ENCODE measurements at places on chromosomes 3 and 15.
A peak's percentile ranks its signal among the peaks of the same experiment; 100 is the strongest.

DNA sequence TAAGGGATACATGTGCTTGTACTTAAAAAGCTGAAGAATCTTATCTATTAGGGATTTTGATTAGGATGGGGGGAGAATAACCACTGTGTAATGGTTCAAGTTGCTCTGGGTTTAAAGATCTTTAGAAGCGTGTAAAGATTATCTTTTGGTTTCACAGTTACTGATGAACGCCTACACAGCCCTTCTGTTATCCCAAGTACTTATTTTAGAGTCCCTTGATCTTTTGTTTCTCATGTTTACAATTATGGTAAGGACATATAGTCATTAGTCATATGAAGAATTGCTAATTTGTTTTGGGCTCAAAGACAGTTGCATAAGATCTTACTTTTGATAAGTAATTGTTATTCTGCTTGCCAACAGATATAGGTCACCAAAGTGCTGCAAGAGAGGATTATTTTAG lies 160.1 kb downstream of the PLCL2 start:
- no peak for DNase-seq

- no peak for DNase-seq
These were observed 28.6 kb upstream of the WNT5A start for GRCh38 chr3:55515550-55516246.

GRCh38 chr3:38086496-38086895 lies 47.5 kb downstream of the DLEC1 start:
- no peak for DNase-seq

GRCh38 chr15:72472992-72473610 lies 1.0 kb upstream of the ARIH1 start:
- DNase-seq = peak; percentile 41

- peak; percentile 89 for DNase-seq
These were observed 32.3 kb upstream of the AMOTL2 start for GRCh38 chr3:134406331-134407238.

GRCh38 chr3:187261541-187261969 lies 30.0 kb downstream of the MASP1 start:
- no peak for DNase-seq

DNA sequence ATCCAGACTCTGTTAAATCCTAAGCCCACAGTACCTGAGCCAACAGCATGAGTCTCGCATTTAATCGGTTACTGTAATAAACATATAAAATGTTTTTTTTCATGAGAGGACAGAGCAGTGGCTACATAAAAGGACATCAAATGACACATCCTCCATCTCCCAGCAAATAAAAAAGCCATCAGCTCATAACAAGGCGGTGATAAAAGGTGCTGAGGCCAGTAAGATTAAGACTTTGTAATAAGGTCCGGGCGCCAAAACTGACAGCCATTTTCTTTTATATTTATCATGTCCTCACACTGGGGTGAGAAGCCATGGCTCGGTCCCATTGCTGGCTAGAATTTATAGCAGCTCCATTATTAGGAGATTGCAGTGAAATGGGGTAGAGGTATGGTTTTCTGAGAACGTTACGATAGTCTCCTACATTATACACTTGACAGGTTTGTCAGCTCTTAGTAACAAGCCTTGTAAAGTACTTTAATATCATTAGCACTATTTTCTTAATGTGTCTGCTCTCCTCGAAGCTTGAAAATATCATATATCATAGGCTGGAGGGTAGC lies 977.8 kb upstream of the NR2F2 start:
- no peak for DNase-seq

- DNase-seq = no peak
These were observed 72.0 kb upstream of the HERC1 start for GRCh38 chr15:63905558-63906265.

DNA sequence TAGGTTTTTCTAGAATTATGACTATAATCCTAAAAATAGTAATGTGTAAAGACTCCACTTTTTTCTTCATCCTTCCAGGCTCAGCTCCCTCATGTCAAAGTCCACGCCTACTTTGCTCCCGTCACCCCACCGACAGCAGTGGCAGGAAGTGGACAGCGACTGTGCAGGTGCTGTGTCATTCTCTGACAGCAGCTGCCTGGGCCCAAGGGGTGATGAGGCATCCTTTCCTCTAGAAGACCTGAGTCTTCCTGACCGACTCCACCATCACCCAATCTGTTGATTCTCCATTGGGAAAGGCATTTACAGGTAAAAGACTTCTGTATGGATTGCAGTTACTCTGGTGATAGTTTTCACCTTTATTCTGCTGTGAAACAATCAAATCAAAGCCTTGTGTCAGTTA lies 54.8 kb downstream of the UBP1 start:
- no peak for DNase-seq

- no peak for DNase-seq
These were observed 52.7 kb upstream of the SPATA12 start for GRCh38 chr3:57007521-57008460.

DNA sequence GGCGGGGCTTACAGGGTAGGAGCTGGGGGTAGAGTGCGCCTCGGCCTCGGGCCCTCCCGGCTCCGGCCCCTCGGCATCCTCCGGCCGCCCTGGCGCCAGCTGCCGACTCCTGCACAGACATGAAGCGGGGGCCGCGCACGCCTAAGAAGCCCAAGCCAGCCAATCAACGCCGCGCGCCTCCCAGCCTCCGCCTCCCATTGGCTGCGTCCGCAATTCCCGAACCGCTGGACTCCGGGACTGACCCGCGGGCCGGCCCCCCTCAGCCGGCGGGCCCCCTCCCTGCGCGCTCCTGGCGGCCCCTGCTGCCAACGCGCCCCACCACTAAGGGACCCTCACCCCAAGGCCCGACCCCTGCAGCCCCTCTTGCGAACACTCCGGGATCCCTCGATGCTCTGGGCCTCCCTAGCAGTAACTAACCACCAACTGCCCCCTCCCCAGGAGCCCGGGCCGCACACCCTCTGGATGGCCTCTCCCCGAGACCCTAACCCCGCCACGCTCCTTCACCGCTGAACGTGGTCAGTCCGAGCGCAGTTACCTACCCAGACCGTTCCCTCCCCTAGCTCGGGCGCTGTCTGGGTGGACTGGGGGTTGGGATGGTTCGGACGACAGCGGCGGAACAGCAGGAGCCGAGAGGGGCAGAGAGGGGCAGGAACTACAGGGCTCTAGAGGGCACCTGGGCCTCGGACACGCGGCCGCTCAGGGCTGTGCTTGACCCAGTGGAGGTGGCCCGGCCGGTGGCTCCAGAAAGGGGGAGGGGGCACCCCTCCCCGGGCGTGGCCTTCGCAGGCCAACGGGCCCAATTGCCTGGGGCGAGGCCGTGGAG lies 5.0 kb downstream of the GATA2 start:
- DNase-seq = peak; percentile 40

- DNase-seq = no peak
These were observed 60.0 kb downstream of the CCK start for GRCh38 chr3:42205800-42206514.

GRCh38 chr3:71503525-71504249 lies 79.8 kb downstream of the FOXP1 start:
- DNase-seq = no peak

DNA sequence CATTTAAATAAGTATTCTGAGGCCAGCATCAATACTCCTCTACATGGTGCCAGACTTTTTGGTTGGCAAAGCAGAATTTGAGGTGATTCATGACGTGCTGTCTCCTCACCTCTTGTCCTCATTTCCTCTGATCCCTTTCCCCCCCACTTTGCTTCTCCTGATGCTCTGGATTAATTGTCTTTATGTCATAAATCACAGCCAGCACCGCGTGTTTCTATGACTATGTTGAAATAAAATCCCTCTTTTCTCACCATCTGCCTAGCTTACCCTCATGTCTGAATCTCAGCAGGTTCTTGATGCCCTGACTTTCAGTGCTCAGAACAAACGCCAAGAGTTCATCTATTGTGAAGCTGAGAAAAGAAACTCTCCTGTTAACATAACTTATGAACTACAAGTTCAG lies 19.7 kb upstream of the PTPRG start:
- no peak for DNase-seq

GRCh38 chr15:89822951-89823711 lies 8.5 kb upstream of the ANPEP start:
- no peak for DNase-seq

DNA sequence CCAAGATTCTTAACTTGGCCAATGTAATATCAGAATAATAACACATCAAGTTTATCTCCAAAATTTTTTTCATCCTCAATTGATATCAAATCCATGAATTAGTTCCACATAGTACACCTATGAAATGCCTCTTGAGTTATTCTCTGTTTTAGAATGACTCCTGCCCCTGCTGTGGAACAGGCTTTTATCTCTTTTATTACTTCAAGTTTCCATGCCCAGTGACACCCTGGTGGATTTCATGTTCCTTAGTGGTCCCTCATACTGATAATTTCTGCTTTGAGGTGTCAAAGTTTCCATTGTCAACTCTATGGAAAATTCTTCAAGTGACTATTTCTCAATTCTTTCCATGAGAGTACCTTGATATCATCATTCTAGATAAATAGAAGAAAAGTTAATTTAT lies 24.6 kb downstream of the PLSCR1 start:
- DNase-seq = no peak

DNA sequence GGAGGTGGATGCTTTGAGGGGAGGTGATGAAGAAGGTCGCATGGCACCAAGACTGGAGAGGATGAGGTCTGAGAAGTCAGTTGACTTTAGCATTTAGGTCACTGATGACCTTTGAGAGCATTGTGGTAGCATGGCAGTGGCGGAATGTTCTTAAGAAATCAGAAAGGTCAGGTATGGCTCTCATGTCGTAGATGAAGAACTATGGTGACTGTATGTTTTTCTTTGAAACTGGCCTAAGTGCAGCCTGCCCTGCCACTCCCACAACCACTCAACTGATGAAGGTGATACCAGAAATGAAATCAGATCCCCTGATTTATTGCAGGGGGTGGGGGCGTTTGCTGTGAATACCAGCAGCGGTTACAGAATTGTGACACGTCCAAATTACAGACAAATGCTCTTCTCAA lies 102.6 kb downstream of the ITPR1 start:
- no peak for DNase-seq

DNA sequence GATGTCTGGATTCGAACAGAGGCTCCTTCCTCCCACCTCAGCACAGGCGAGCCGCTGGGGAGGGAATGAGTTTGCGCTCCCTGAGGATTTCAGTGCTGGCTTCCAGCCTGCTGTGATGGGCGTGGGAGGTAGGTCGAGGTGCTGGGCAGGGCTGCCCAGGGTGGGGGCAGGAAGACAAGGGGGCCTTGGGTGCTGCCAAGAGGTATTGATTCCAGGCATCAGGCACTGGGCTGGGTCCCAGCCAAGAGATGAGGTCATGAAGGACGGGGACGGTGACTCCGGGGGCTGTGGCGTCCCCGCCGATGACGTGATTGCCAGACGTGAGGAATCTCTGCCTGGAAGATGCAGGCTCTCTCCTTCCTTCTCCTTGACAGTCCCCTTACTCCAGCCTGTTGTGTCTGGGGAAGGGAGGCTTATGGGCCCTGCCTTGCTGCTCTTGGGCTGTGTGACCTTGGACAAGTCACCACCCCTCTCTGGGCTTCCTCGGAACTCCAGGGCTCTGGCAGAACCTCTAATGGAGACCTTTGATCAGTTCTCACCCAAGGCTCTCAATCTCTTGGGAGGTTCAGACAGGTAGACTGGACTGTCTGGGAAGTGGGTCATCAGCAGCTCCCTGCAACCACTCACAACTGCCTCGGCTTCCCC lies 116.8 kb downstream of the FBLN2 start:
- no peak for DNase-seq

- no peak for DNase-seq
These were observed 35.1 kb upstream of the PTPRG start for GRCh38 chr3:61526308-61526707.

- no peak for DNase-seq
These were observed 7.7 kb downstream of the STOML1 start for GRCh38 chr15:73984208-73984979.

DNA sequence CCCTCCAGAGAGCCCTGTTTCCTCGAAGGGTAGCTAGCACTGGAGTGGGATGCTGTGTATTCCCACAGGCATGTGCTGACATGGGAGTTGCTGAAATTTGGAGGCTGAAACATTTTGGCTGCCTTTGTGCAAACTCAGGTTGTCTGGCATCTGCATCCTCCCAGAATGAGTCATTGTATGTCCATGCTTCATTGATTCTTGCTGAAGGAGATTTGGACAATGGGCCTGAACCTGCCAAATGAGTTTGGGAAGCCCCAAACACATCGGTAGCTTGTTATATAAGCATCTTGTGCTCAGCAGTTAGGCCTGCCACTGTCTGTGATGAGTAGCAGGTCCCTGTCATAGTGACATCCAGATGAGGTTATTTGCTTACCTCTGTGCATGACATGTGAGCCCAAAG lies 160.0 kb downstream of the IL5RA start:
- DNase-seq = no peak

Data from globus pallidus (tissue), 1 donor.